ENCODE measurements at places on chromosomes 12 and 14.

GRCh38 chr12:71152851-71153250 lies 4.9 kb downstream of the TSPAN8 start:
- no peak for DNase-seq

GRCh38 chr12:114294303-114294685 lies 111.7 kb downstream of the TBX5 start:
- DNase-seq = no peak

GRCh38 chr12:66495709-66496108 lies 183.2 kb downstream of the GRIP1 start:
- no peak for DNase-seq

DNA sequence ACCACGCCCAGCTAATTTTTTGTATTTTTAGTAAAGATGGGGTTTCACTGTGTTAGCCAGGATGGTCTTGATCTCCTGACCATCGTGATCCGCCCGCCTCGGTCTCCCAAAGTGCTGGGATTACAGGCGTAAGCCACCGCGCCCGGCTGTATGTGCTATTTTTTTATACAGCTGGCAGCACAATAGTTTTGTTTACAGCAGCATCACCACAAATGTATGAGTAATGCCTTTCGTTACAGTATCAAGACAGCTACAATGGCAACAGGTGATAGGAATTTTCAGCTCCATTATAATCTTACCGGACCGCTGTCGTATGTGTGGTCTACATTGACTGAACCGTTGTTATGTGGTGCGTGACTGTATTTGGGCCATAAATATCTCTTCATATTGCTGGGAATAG lies 11.6 kb upstream of the MDM2 start:
- no peak for DNase-seq

GRCh38 chr12:71599210-71599609 lies 64.4 kb downstream of the ZFC3H1 start:
- no peak for DNase-seq

DNA sequence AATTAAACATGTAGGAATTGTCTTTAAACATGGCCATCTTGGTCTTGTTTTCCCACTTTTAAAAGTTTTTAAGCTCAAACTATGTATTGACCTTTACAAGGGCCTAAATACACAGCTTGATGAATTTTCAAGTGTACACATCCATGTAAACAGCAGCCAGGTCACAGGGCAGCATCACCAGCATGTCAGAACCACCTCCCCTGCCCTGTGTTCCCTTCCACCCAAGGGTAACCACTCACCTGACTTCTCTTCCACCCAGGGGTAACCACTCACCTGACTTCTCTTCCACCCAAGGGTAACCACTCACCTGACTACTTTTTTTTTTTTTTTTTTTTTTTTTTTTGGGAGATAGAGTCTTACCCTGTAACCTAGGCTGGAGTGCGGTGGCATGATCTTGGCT lies 4.6 kb downstream of the FBXW8 start:
- no peak for DNase-seq

GRCh38 chr12:80352474-80352873 lies 91.6 kb upstream of the PTPRQ start:
- no peak for DNase-seq

DNA sequence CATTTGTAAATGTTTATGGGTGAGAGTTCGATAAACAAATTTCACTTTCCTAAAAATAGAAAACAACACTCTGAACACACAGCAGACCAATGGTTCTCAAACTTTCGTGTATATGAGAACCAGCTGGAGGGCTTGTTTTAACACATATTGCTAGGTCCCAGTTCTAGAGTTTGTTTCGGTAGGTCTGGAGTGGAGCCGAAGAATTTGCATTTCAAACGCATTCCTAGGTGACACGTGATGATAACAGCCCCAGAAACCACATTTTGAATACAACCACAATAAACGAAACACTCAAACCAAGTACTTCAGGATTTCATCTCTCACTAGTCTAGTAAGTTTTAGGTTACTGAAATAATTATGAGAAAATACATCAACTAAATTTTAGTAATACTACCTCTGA lies 17.1 kb downstream of the SEC23A start:
- DNase-seq = no peak

DNA sequence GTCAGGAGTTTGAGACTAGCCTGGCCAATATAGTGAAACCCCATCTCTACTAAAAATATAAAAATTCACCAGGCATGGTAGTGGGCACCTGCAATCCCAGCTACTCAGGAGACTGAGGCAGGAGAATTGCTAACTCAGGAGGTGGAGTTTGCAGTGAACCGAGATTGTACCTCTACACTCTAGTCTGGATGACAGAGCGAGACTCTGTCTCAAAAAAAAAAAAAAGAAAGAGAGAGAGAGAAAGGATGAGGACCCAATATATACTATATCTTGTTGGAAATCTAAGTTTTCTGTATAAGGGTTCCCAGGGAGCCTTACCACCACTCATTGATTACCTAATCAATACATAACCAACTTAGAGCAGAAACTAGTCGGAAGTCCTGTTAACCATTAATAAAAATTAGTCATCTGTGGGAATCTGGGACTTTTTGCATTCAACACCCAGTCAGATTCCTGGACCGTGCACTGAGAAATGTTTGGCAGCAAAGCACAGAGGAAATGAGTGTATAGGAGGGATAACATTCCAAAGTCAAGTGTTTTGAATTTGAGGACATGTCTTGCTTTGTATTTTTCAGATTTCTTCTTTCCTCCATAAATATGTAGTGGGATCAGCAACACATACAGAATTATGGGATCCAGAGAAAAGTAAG lies 44.8 kb upstream of the NR2C1 start:
- no peak for DNase-seq

GRCh38 chr14:65847075-65847847 lies 434.7 kb downstream of the FUT8 start:
- no peak for DNase-seq

- DNase-seq = peak; percentile 60
Observed at GRCh38 chr14:91509083-91509877, 830 bp downstream of the PPP4R3A start.

GRCh38 chr12:56115329-56115728 lies 1.1 kb upstream of the RPL41 start:
- no peak for DNase-seq

DNA sequence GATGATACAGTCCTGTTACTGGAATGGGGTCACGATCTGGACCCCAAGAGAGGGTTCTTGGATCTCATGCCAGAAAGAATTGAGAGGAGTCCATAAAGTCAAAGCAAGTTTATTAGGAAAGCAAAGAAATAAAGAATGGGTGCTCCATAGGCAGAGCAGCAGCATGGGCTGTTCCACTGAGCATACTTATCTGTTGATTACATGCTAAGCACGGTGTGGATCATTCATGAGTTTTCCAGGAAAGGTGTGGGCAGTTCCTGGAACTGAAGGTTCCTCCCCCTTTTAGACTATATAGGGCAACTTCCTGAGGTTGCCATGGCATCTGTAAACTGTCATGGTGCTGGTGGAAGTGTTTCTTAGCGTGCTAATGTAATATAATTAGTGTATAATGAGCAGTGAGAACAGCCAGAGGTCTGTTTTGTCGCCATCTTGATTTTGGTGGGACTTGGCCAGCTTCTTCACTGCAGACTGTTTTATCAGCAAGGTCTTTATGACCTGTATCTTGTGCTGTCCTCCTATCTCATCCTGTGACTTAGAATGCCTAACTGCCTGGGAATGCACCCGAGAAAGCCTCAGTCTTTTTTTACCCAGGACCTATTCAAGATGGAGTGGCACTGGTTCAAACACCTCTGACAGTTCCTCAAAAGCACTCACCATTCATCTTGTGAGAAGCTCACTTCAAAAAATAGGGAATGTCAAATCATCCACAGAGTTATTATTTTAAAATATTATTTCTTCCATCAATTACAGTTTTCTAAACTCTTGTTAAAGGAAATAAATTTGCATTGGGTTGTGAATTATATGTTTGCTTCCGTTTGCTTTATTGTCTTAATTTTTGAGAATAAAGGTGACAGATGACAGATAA lies 1358.8 kb upstream of the TMEM132C start:
- DNase-seq = no peak

DNA sequence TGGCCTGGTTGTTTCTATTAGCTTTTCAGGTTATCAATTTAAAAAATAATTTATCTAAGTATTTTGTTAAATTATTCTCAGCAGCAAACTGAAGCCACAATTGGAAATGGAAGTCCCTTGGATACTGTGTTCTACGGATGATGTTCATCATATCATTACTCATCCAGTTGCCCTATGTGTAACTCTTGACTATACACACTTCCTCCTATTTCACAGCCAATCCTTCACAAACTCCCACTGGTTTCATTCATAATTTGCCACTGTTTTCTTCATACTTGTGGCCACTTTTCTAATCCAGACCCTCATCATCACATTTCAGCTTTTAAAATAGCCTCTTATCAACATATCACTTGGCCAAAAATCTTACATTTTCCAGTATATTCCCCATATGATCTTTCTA lies 84.0 kb downstream of the CATSPERB start:
- DNase-seq = no peak

DNA sequence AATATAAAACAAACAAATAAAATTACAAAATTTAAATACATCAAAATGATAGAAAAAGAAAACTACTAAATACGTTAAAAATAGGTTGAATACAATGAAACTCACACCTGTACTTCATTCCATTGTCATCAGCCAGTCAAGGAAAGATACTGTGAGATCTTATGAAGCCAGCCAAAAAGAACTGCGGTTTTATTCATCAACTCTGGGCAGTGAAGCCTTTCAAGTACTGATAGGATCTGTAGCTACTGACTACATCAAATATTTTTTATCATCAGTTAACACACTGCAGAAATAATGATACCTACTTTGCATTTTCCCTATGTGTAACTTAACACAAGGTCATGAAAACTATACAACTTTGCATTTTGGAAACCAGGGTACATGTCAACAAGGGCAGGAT lies 46.3 kb upstream of the FAR2 start:
- DNase-seq = no peak

GRCh38 chr14:103209506-103209905 lies 86.2 kb downstream of the TNFAIP2 start:
- DNase-seq = no peak

GRCh38 chr12:2583091-2583497 lies 211.7 kb upstream of the FKBP4 start:
- DNase-seq = peak; percentile 70

GRCh38 chr12:93547778-93548177 lies 24.7 kb upstream of the SOCS2 start:
- no peak for DNase-seq
